ENCODE measurements at places on chromosomes 1 and 21.

GRCh38 chr1:76268341-76268740 is 193.8 kb downstream of the ST6GALNAC3 start:
- DNase-seq, result no peak

DNA sequence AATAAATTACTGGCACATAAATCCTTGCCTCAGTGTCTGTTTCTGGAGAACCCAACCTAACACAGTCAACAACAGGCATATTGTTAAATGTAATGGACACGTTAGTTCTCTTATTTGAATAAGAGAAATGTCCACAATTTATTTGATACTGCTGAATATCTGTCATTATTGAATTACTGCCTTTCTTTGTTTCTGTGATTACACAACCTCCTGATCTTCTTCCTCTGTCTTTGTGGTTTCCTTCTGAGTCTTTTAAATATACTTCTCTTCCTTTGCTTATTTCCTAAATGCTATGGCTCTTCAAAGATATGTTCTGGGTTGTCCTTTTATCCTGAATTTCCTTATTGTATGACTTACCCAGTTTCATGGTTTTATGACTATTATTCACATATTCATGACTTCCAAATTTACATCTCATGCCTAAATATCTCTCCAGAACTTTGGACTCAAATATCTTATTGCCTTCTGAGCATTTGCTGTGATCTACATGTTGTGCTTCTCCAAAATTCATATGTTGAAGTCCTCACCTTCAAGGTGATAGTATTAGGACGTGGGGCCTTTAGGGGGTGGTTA is 39.9 kb downstream of the MSH4 start:
- no peak for DNase-seq

DNA sequence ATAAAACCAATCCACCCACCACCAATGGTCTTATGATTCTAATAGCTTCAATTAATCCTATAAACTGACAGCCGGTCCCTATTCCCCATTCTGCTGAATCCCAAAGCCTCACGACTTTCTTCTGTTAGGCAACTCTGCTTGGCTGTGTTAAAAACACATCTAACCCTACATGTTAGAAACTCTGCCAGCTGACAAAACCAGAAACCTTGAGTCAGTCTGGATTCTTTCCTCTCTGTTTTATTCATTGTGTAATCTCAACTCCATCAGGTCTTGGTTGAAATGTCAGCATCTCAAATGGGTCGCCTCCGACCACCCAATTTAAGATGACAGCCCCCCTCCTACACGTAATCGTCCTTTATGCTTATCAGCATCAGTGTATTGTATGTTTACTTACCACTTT is 312.1 kb downstream of the DISC1 start:
- no peak for DNase-seq

GRCh38 chr1:182080955-182081582 is 19.6 kb upstream of the ZNF648 start:
- peak; percentile 45 for DNase-seq

GRCh38 chr1:93566227-93566626 is 115.4 kb downstream of the BCAR3 start:
- peak; percentile 72 for DNase-seq

DNA sequence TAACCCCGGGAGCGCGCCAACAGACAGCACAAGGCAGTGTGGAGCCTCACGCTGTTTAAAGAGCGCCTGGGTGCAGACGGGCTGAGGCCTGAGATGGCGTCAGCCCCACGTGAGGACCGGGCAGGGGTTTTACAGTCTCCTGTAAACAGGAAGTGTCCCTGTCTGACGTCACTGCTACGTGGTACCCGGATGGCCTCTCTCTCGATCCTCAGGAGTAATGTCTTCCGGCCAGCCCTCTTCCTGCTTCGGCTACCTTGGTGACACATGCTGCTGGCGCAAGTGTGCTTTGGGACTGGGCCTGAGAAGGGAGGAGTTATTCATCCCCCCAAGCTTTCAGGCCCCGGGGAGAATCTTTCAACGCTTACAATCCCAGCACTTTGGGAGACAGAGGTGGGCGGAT is 41.2 kb downstream of the CNST start:
- no peak for DNase-seq

DNA sequence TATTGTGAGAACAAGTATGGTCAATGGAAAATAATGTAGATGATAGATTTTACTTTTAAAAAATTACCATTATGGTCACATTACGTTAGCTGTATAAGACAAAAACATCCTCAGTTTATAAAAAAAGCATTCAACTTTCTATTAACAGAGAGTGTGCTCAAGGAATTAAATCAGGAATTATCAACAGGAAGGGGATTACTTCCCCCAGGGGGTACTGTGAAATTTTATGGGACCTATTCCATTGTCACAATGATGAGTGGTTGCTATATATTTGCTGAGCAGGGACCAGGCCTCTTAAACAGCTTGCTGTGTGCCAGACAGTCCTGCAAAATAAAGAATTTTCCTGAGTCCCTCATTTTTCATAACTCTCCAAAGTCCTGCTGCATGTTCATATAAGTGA is 21.2 kb downstream of the JAM2 start:
- no peak for DNase-seq

DNA sequence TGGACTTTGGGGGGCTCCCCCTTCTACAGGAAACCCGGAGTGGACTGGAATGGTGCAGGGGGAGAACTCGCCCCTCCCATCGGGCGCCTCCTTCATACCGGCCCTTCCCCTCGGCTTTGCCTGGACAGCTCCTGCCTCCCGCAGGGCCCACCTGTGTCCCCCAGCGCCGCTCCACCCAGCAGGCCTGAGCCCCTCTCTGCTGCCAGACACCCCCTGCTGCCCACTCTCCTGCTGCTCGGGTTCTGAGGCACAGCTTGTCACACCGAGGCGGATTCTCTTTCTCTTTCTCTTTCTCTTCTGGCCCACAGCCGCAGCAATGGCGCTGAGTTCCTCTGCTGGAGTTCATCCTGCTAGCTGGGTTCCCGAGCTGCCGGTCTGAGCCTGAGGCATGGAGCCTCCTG is at the start of gene TNFRSF14:
TSS of gene TNFRSF14 (plus strand) at position 95 of the 401 bp plus-strand sequence. CDS start at position 389, 294 bp downstream.
- peak; percentile 60 for DNase-seq

- no peak for DNase-seq
Observed at GRCh38 chr1:24189528-24189927, 2.4 kb upstream of the IFNLR1 start.

GRCh38 chr1:116001739-116002487 is 25.6 kb downstream of the SLC22A15 start:
- DNase-seq, result peak; percentile 24

- DNase-seq, result no peak
Observed at GRCh38 chr1:45526135-45526644, 4.5 kb upstream of the PRDX1 start.

DNA sequence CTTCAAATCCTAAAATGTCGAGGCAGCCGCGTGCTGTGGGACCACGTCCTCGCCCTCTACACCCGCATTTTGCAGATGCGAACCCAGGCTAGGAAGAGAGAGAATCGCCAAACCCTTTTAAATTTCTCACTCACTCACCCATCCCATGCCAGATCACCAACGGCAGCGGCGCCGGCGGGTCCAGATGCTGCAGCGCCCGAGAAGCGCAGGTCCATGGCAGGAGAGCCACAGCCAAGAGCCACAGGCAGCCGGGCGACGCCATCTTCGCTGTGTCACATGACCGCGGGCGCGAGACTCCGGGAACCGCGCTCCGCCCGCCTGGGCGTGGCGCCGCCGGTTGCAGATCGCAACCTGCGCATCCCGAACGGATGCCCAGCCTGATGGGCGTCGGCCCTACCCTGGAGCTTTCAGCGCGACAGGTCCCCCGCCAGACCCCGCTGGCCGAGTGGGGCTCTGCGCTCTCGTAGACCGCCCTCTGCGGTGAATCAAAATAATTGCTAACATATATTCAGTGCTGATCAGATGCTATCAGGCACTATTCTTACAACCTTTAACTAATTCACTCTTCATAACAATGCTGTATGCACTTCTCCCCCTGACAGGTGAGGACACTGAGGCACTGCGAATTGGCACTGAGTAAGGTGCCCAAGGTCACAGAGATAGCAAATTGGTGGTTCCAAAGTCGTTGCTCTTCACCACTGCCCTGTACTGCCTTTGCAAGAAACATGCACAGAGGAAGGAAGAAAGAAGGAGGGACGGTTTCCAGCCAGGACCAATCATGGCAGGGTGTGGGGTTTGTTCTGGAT is at the start of gene PPT1:
TSS of gene PPT1 (minus strand) at position 276 of the 806 bp plus-strand sequence. CDS start at position 262, 14 bp downstream.
- DNase-seq, result peak; percentile 67

All from cardiac fibroblast (primary cell).